ENCODE measurements at places on chromosomes 16 and 17.

DNA sequence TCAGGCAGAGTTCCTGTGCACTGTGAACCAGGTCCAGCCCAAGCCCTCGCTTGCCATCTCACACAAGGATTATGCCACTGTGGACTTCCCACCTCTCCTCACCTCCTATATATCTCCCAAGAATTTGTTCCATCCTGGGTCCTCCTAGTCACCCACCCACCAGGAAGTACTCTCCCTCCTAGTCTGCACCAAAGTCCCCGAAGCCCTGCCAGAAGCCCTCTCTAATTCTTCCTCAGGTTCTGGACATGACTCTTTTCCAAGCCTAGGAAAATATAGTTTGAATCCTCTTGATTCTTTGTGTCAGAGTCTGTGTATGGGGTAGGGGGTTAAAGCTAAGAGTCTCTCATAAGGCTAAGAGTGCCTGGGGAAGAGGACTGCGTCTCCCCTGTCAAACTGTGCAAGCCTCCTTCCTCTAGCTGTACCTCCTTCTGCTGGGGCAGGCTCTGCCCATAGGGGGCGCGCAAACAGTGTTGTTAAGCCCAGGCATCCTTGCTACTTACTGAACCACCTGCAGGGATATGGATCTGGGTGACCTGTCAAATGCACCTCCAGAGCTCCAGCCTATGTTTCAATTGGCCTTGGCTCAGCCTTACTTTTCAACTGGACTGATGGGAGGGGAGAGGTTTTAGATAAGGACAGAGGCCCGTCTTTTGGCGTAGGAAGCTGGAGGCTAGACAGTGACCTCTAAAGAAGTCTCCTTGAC is 16.6 kb upstream of the DLX4 start:
- peak; percentile 63 for DNase-seq

GRCh38 chr16:21611556-21612384 is 12.4 kb downstream of the METTL9 start:
- no peak for DNase-seq

DNA sequence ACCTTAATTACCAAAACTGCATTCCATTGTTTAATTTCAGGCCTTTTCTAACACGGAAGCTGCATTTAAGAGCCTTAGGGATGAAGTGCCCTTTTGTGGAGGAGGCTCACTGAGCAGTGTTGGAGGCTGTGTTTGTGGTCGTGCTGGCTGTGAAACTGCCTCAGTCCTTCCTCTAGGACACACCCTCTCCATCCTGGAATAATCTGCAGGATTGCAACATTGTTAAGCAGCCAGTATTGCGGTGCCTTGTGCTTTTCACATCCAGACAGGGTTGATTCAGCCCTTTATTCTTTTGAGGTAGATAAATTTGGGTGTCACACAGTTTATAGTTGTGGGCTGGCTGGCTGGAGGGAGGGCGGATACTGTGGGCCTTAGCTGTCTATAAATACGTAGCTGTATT is 141.6 kb downstream of the CDRT15L2 start:
- no peak for DNase-seq

DNA sequence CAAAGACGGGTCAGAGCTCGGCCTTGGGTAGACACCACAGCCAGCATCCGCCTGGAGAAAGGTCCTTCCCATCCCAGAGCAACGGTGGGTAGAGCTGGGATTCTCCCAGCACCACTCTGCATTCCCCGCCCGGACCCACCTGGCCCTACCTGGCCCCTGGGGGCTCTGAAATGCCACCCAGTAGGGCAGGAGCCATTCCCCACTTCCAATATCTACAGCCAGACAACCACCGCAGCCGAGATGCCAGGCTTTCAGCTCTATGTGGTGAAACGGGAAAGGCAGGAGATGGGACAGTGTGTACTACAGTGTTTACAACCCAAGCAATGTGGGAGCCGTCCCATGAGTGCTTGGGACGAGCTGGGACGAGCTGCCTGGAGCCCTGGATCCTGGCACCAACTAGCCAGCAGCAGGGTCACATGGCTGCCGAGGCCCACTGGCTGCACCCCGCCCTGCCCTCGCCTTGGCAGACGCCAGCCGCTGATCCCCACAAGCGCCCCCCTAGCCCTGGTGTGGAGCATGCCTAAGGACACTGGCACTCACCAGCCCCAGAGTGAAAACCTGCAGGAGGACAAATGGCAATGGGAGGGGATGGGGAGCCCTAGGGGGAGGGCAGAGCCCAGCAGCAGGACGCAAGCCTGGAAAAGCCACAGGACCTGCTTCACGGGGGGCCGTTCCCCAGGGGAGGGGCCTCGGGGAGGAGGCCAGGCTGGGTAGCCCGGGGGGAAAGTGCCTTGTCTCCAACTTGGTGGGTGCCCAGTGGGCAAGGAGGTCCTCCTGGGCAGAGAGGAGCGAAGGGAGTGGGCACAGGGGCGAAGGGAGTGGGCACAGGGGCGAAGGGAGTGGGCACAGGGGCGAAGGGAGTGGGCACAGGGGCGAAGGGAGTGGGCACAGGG is 13.5 kb downstream of the TMC6 start:
- no peak for DNase-seq

DNA sequence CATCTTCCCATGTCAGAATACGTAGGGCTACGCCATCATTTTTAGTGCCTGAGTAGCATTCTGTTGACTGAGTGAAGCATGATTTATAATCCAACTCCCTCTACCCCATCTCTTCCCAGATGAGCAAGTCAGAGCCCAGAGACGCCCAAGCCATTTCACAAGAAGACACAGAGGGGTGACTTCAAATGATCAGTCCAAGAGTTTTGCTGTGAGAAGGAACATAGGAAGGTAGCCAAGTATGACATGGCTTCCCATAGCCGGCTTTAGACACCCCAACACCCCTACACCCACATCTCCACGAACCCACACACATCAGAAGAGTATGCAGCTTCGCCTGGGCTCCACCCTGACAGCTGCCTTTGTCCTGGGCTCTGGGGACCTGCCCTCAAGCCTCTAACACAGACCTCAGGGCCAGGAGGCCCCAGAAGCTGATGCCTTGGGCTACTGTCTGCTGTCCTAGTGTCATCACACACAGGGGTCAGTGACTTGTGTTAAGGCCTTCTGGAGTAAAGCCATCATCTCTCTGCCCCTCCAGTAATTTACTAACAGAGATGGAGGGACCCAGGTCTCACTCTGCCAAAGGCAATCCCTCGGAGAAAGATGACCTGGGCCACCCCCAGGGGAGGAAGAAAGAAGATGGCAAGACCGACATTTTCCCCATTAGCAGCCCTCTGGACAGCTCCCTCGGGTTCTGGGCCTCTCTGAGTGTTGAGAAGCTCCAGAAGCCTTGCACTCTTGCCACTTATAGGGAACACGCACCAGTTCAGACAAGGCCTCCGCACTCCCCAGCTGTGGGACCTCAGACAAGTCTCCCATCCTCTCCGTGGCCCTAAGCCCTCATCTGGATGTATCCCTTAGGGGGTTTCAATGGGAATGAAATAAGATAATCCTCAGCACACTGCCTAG is 38.7 kb upstream of the MRPS23 start:
- DNase-seq = no peak

DNA sequence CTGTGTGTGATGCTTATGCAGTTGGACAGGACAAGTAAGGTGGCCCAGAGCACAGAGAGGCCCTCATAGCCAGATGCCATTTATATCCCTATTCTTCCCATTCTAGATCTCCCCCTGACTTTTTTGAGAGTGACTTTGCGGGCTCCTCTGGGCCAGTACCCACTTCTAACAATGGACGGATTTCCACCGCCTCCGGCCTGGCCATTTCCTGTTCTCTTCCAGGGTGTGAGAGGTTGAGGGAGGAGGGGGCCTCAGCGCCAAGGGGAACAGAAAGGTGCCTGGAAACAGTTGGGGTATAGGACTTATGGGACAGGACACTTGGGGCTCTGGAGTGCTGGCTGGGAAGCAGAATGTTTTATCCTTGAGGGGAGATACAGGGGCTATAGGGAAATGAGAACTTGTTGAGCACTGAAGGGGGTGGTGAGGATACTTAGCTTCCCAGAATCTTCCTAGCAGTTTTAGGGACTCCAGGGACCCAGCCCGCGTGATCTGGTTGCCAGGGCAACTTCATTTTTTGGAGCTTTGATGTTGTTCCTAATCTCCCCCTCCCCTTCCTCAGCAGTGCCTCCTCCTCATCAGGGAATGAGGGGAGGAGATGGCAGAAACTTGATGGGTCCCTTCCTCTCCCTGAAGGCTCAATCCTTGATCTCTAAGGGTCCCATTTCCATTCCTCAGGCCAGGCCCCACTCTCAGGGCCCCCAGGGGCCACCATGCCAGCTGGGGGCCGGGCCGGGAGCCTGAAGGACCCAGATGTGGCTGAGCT is 3.6 kb downstream of the TAOK2 start:
- DNase-seq = no peak
